ENCODE measurements at places on chromosomes 5 and 9.
A peak's percentile ranks its signal among the peaks of the same experiment; 100 is the strongest.

DNA sequence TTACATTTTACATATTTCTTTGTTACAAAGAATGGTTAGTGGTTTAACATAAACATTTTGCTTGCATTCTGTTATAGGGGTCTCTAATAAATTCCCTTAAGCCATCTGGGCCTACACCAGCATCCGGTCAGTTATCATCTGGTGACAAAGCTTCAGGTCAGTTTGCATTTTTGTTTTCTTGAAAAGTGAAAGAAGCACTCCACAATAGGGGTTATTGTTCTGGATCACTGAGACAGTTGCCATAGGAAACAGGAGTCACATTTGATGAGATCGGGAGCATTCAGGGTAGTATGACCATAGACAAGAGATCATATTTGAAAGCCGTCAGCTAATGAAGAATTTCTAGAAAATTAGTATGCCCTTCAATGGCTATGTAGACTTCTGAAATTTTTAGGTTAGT, 63.6 kb downstream of the NUP214 start:
- no peak overlapping the region for H3K27ac ChIP-seq
- no peaks in the 10 kb centered on the region for H3K27me3 ChIP-seq
- peaks cover 30% of the 10 kb centered on the region for H3K36me3 ChIP-seq
- no peaks in the 10 kb centered on the region for H3K4me1 ChIP-seq
- DNase-seq = no peak

DNA sequence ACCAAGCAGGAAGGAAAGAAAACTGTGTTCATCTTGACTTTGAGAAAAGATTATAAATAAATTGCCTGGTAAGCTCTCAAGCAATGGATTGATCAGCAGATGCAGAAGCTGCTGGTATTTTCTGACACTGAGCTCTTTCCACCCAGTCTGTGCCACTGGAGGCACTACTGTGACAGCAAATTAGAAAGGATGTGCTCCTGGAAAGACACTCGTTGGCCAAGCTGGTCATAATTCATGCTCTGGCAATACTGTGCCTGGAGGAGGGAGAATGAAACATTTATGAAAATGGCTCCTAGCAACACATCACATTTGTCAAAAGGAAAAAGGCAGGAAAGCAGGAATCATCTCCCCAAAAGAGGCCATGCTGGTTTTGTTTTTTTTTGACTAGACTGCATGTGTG, 84.2 kb downstream of the CAVIN4 start:
- H3K27me3 ChIP-seq = no peaks in the 10 kb centered on the region
- no peaks in the 10 kb centered on the region for H3K36me3 ChIP-seq
- H3K27ac ChIP-seq = no peak overlapping the region
- H3K4me1 ChIP-seq = no peaks in the 10 kb centered on the region
- no peak for DNase-seq

DNA sequence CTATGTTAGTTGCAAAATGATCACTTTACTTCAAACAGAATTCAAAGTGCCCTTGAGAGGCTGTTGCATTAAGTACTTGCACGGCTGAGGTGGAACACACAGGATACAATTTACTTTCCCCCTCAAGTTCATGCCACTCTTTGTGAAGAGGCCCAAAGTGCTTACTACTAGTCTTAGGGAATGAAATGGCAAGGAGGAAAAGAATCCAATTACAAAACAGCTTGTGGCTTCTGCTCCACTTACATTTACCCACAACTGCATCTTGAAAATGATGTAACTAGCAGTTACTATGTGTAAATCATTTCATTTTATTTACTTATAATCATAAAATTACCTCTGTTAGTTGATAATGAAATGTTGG, 14.6 kb downstream of the FOXD1 start:
- H3K36me3 ChIP-seq = no peaks in the 10 kb centered on the region
- H3K4me1 ChIP-seq = peaks cover 18% of the 10 kb centered on the region
- H3K27me3 ChIP-seq = peaks cover 31% of the 10 kb centered on the region
- H3K4me3 ChIP-seq = no peak overlapping the region
- H3K27ac ChIP-seq = no peak overlapping the region

GRCh38 chr9:100083448-100084127, 15.2 kb downstream of the ERP44 start:
- H3K4me1 ChIP-seq = peaks cover 18% of the 10 kb centered on the region
- no peak overlapping the region for H3K4me3 ChIP-seq
- DNase-seq = no peak
- no peaks in the 10 kb centered on the region for H3K27me3 ChIP-seq
- no peak overlapping the region for H3K27ac ChIP-seq
- no peaks in the 10 kb centered on the region for H3K36me3 ChIP-seq

GRCh38 chr9:94865582-94866452, 139.3 kb downstream of the AOPEP start:
- H3K4me3 ChIP-seq = no peak overlapping the region
- H3K27ac ChIP-seq = no peak overlapping the region
- peaks cover 34% of the 10 kb centered on the region for H3K4me1 ChIP-seq
- H3K27me3 ChIP-seq = no peaks in the 10 kb centered on the region
- H3K36me3 ChIP-seq = no peaks in the 10 kb centered on the region

DNA sequence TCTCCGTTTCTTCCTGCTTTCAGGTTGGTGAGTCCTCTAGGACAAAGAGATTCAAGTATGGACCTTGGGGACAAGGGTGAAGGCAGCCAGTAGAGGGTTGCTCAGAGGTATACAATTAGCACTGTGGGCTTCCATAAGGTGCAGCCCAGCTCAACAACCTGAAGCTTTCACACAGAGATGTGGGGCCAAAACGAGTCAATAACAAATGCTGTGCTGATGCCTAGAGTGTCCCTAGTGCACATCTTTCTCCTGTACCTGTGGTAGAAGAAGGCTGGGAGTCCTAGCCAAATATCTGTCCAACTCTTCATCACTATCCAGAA, 20.7 kb upstream of the MLANA start:
- H3K4me1 ChIP-seq = no peaks in the 10 kb centered on the region
- H3K27ac ChIP-seq = no peak overlapping the region
- H3K4me3 ChIP-seq = no peak overlapping the region
- no peaks in the 10 kb centered on the region for H3K27me3 ChIP-seq
- H3K36me3 ChIP-seq = no peaks in the 10 kb centered on the region

- no peaks in the 10 kb centered on the region for H3K36me3 ChIP-seq
- no peaks in the 10 kb centered on the region for H3K27me3 ChIP-seq
- DNase-seq = no peak
- no peak overlapping the region for H3K27ac ChIP-seq
These were observed 5.0 kb upstream of the RASGRF2 start for GRCh38 chr5:80955082-80955590.

DNA sequence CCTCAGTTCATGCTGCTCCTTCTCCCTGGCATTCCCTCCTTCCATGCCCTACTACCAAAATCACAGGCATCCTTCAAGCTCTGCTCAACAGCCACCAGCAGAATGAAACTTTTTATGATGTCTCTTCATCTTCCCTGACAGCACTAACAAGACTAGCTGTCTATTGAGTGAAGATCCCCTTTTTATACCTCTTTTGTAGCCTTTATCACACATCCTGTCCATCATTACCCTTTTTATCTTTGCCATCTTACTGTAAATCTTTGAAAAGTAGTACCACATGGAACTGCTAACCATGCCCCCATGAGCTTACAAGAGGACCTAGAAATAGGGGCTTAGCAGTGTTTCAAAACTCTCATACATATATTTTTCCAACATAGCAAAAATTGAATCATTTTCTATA, 10.8 kb upstream of the ADRB2 start:
- H3K4me3 ChIP-seq = no peak overlapping the region
- no peaks in the 10 kb centered on the region for H3K4me1 ChIP-seq
- no peak for DNase-seq
- no peak overlapping the region for H3K27ac ChIP-seq
- H3K27me3 ChIP-seq = no peaks in the 10 kb centered on the region

GRCh38 chr5:97534166-97534565, 351.1 kb upstream of the RIOK2 start:
- peak; percentile 29 for DNase-seq
- no peak overlapping the region for H3K27ac ChIP-seq
- H3K27me3 ChIP-seq = no peaks in the 10 kb centered on the region
- H3K4me3 ChIP-seq = no peak overlapping the region

GRCh38 chr9:71607461-71607881, 160.8 kb downstream of the CEMIP2 start:
- H3K27ac ChIP-seq = no peak overlapping the region
- DNase-seq = no peak
- no peak overlapping the region for H3K4me3 ChIP-seq
- no peaks in the 10 kb centered on the region for H3K4me1 ChIP-seq
- H3K36me3 ChIP-seq = no peaks in the 10 kb centered on the region

GRCh38 chr9:71147368-71147767, 25.9 kb upstream of the TRPM3 start:
- no peaks in the 10 kb centered on the region for H3K27me3 ChIP-seq
- H3K4me3 ChIP-seq = no peak overlapping the region
- H3K27ac ChIP-seq = no peak overlapping the region
- DNase-seq = no peak

- H3K4me3 ChIP-seq = no peak overlapping the region
- no peaks in the 10 kb centered on the region for H3K27me3 ChIP-seq
- no peaks in the 10 kb centered on the region for H3K36me3 ChIP-seq
- H3K4me1 ChIP-seq = peaks cover 82% of the 10 kb centered on the region
- H3K27ac ChIP-seq = peak overlapping the region; percentile 71
These were observed 49.4 kb downstream of the FBXW11 start for GRCh38 chr5:171956887-171957495.

GRCh38 chr5:10513501-10514442, 50.1 kb upstream of the ANKRD33B start:
- H3K4me1 ChIP-seq = no peaks in the 10 kb centered on the region
- no peaks in the 10 kb centered on the region for H3K36me3 ChIP-seq
- no peak overlapping the region for H3K27ac ChIP-seq
- H3K27me3 ChIP-seq = no peaks in the 10 kb centered on the region
- DNase-seq = no peak

- H3K27ac ChIP-seq = peak overlapping the region; percentile 66
- H3K27me3 ChIP-seq = no peaks in the 10 kb centered on the region
- H3K4me3 ChIP-seq = no peak overlapping the region
- no peaks in the 10 kb centered on the region for H3K36me3 ChIP-seq
These were observed 99.7 kb downstream of the PCSK1 start for GRCh38 chr5:96333391-96333790.

- H3K4me3 ChIP-seq = no peak overlapping the region
- no peak overlapping the region for H3K27ac ChIP-seq
- peaks cover 28% of the 10 kb centered on the region for H3K4me1 ChIP-seq
- no peaks in the 10 kb centered on the region for H3K27me3 ChIP-seq
- DNase-seq = no peak
- H3K36me3 ChIP-seq = no peaks in the 10 kb centered on the region
These were observed 2.2 kb downstream of the TNFSF15 start for GRCh38 chr9:114803479-114804265.

GRCh38 chr5:179769796-179770195, 24.0 kb upstream of the LTC4S start:
- peaks cover 24% of the 10 kb centered on the region for H3K36me3 ChIP-seq
- no peak overlapping the region for H3K4me3 ChIP-seq
- no peaks in the 10 kb centered on the region for H3K27me3 ChIP-seq
- H3K4me1 ChIP-seq = peaks cover 23% of the 10 kb centered on the region

GRCh38 chr5:134145779-134146581, 30.8 kb downstream of the SKP1 start:
- H3K4me3 ChIP-seq = no peak overlapping the region
- peak; percentile 81 for DNase-seq
- peaks cover 26% of the 10 kb centered on the region for H3K4me1 ChIP-seq
- H3K27ac ChIP-seq = no peak overlapping the region
- peaks cover 6% of the 10 kb centered on the region for H3K36me3 ChIP-seq

DNA sequence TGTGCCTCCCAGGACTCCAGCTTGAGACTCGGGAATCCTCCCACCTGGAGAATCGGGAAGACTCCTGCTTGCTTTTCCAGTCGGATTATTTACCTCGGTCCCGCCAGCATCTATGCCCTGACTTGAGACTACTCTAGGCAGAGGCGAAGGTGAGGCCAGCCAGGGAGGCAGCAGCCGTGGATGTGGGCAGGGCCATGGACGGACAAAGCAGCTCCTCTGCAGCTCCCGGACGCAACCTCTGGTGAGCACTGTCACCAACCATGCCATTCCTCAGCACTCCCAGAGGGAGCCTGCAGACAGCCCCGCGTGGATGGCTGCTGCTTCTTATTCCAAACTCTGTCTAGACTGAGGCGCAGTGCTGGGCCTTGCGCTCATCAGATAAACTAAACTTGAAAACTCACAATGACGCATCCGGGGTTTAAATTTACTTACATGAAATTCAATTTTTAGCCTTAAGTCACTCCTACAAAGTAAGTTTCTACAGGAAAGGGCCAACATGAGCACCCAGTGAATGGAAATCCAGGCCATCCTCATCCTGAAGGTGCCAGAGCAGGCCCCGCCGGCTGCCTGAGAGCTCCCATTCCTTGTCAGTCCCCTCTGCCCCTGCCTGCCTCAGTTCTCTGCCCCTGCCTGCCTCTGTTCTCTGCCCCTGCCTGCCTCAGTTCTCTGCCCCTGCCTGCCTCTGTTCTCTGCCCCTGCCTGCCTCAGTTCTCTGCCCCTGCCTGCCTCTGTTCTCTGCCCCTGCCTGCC, 17.8 kb downstream of the MED10 start:
- no peak for DNase-seq

DNA sequence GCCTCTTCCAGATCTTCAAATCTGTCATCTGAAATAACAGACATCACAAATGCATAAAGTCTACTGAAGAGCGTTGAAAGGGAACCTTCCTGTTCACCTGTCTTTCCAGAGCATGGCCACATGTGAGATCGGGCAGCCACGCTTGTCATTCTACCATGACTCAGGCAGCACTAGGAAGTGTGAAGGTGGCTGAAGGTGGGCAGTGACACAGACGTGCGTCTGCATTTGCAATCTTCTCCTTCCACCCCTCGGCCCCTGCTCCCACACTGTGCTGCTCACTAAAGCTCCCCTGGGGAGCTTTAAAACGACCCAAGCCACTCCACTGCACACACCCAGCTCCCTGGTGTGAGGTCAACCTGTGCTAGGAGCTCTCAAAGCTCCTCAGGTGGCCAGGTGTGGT, 2.5 kb downstream of the ENTR1 start:
- no peak overlapping the region for H3K27ac ChIP-seq
- no peaks in the 10 kb centered on the region for H3K36me3 ChIP-seq
- DNase-seq = no peak
- no peaks in the 10 kb centered on the region for H3K27me3 ChIP-seq
- H3K4me3 ChIP-seq = no peak overlapping the region

DNA sequence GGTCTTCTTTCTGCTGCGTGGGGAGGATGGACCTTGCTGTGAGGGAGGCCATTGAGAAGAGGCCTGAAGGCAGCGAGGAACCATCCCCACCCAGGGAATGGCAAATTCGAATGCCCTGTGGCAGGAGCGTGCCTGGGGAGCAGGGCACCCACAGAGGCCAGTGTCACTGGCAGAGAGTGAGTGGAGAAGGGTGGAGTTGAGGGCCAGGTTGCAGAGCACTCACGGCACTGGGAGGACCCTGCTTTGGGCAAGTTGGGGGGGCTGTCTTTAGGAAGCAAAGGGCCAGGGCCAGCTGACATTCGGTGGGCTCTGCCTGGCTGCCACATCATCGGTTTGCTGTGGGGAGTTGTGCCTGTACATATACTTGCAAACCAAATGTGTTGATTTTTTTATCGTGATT, 47.2 kb downstream of the SYK start:
- H3K4me3 ChIP-seq = no peak overlapping the region
- no peak overlapping the region for H3K27ac ChIP-seq
- no peak for DNase-seq
- H3K4me1 ChIP-seq = no peaks in the 10 kb centered on the region
- H3K36me3 ChIP-seq = no peaks in the 10 kb centered on the region
